Cardiac septum (tissue), 1 donor: ENCODE measurements at places on chromosomes 13 and 19. TPM values are rescaled to one million over a fixed set of nuclear protein-coding genes. Genes with fewer than 3 reads are reported as not detected.

- DNase-seq = no peak
Measured at GRCh38 chr19:2981898-2982297, 4.5 kb downstream of the TLE6 start.

Gene FGF21
- not detected for total RNA-seq

Gene TNNI3
- 7,865 TPM for total RNA-seq

Gene PPM1N
- 0.59 TPM for total RNA-seq

DNA sequence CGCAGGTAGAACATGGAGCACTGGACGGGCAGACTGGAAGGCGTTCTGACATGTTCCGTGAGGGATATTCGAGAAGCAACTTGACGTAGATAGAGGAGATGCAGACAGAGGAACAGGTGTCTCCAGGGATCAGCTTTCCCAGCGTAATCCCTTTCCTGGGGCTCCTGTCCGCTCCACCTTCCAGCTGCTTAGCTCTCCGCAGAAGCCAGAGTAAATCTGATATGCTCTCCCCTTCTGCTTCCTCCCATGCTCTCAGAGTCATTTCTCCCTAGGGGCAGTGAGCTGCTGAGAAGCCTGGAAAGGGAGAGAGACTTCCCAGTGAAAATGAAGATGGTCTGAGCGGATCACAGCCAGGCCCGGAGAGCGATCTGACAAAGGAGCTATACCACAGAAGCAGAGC is 23.0 kb upstream of the OLFM4 start:
- DNase-seq = no peak

DNA sequence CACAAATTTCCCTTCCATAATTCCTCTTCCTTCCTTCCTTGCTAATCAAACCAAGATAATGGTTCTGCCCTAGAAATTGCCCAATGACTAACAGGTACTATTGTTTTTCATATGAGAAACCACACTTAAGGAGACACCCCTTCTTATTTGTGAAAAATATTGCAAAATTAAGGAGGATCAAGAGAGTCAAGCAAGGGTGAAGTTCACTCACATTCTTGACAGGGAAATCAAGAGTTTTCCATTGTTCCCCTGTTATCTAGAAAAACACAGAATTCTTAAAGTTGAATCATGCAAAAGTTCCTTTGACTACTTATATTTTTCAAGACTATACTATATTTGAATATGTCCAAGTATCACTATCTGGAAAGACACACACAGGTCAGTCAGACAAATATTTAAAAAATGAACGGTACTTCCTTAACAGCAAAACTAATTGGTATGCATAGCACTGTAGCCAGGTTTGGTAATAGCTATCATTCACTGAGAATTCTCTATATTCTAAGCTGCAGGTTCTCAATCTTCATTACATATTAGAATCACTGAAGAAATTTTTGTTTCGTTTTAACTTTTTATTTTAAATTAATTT is 897.2 kb downstream of the DIAPH3 start:
- DNase-seq = no peak

- DNase-seq = no peak
Measured at GRCh38 chr19:48210005-48210404, 39.5 kb downstream of the ZSWIM9 start.

DNA sequence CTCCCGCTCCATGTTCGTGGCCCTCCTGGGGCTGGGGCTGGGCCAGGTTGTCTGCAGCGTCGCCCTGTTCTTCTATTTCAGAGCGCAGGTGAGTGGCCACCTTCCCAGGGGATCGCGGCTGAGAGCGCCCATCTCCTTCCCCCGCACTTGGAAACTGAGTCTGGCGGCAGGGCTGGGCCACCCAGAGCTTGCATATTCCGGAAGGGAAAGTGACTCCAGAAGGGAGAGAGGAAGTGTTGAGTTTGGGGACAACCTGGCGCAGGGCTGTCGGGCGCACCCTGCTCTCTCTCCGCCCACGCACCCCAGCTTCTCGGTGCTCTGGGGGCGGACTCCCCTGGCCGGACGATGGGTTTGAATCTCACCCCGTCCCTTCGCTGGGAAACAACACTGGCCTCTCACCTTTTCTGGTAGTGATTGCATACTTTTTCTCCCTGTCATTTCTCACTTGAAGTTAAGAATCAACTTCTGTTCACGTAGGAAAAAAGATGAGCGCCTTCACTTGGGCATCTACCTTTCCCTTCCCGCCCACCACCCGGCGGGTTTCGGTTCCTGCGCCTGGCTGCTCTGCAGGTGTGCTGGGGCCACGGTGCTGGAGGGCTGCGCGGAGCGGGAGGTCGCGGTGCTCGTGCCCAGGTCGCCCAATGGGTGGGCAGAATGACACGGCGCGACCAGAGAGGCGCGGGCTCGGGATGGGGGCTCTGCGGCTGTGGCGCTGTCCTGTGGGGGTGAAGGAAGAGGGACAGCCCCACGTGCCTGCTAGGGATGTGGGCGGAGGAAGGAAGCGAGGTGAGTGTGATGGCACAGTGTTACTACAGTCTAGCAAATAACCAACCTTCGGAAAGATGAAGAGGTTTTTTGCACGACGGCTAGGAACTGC is 721 bp downstream of the TNFSF11 start:
- DNase-seq = no peak

DNA sequence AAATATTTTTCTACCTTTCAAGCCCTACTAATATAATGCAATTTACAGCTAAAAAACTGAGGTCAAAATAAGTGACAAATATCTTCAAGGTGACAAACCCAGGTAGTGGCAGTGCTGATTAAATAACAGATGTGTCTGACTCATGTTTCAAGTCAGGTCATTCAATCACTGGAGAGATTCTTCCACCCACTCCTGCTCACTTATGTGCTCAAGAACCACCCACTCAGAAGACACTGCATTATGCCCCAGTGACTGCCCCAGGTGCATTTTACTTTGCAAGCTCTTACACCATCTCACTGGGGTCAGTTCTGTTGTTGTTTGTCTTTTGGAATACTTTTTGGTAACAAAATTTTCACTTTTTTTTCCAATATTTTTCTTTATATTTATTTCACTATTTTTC is 2.2 kb downstream of the ZNF100 start:
- no peak for DNase-seq

GRCh38 chr19:2986951-2987524 is 9.7 kb downstream of the TLE6 start:
- DNase-seq = no peak

Gene PNMA8B
- 0.75 TPM for total RNA-seq

GRCh38 chr19:4208385-4209094 is 20.8 kb upstream of the EBI3 start:
- DNase-seq = no peak

DNA sequence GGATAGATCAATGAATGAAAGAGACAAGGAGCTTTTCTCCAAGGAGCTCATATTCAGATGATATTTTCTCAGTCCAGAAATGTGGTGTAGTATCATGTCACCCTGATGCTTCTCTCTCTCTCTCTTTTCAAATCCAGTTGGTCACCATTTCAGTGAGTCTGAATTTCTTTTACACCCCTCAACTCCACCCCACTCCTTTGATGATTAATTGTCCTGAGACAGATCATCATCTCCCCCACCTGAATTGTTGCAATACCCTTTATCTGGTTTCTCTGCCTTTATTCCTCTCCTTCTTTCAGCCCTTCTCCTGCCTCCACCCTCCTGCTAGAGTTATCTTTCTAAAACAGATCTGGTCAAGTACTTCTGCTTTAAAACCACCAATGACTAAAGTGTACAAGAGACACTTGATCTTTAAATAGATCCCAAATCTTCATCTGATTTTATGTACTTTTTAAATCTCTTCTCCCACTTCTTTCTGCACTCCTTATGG is 299.8 kb downstream of the KLF5 start:
- DNase-seq = no peak

- DNase-seq = no peak
Measured at GRCh38 chr19:3440082-3440481, 40.2 kb downstream of the SMIM24 start.

DNA sequence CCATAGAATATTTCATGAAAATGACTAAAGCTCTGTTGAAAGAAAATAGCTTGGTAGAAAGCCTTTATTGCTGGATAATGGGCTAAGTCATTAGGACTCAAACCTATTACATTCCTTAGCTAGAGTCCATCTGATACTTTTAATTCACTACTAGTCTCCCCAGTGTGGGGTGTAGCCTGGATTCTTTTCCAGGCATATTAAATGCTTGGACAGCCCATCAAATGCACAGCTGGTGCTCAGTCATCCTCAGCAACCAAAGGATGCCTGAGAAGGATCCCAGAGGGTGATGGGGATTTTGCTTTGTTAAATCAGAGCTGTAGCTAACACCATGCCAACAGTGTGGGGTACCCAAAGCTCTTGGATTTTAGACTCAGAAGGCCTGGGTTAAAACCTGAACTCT is 153.5 kb downstream of the DLEU7 start:
- DNase-seq = no peak
